ENCODE measurements at places on chromosomes 3 and 15.

DNA sequence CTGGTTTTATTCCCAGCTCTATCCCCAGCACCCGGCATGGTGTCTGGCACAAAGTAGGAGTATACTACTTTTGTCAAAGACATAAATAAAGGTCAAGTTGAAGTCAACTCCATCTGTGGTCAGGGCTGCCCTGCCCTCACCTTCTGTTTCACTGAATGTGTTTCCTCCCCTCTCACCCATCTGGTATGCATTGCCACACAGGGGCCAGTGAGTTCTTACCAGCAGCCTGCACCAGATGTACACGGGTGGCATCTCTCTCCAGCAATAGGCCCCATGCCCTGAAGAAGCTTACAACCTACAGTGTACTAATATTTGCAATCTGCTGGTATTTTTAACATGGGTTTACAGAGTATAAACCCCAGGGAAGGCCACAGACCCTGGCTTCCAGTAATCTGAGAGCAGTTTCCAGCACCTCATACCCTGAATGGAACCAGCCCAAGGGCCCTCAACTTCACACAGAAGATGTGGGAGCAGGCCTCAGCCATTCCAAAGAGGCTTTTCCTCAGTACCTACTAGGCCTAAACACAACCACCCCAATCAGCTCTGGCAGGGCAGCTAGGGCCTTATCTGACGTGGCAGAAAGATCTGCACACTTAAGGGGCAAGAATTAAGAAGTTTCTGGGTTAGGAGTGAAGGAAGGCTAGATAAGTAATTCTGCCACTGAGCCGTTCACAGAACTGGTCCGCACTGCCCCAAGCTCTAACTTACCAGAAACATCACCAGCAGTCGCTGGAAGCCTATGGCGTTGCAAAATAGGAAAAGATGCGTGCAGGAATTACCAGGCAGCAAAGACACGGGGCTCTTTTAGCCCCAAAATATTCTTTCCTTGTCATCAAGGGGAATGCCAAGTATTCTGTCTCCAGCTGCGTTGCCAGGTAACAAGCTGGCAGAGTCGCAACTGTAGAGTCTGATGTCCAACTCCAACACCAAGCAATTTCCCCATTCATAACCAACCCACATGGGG lies 2.1 kb downstream of the IDH2 start:
- H3K4me3 ChIP-seq: peak overlapping the region; percentile 28
- DNase-seq: peak; percentile 41
- no peaks in the 10 kb centered on the region for H3K36me3 ChIP-seq
- no peak overlapping the region for H3K27ac ChIP-seq
- no peaks in the 10 kb centered on the region for H3K27me3 ChIP-seq
- H3K4me1 ChIP-seq: peaks cover 13% of the 10 kb centered on the region

- H3K4me1 ChIP-seq: no peaks in the 10 kb centered on the region
- no peak overlapping the region for H3K27ac ChIP-seq
- no peaks in the 10 kb centered on the region for H3K36me3 ChIP-seq
- no peaks in the 10 kb centered on the region for H3K27me3 ChIP-seq
- no peak overlapping the region for H3K4me3 ChIP-seq
- DNase-seq: no peak
Observed at GRCh38 chr3:75220932-75221331, 443.2 kb upstream of the FRG2C start.

GRCh38 chr3:25372167-25372566 lies 55.9 kb upstream of the RARB start:
- DNase-seq: peak; percentile 14
- H3K36me3 ChIP-seq: no peaks in the 10 kb centered on the region
- H3K27me3 ChIP-seq: no peaks in the 10 kb centered on the region
- no peak overlapping the region for H3K4me3 ChIP-seq

DNA sequence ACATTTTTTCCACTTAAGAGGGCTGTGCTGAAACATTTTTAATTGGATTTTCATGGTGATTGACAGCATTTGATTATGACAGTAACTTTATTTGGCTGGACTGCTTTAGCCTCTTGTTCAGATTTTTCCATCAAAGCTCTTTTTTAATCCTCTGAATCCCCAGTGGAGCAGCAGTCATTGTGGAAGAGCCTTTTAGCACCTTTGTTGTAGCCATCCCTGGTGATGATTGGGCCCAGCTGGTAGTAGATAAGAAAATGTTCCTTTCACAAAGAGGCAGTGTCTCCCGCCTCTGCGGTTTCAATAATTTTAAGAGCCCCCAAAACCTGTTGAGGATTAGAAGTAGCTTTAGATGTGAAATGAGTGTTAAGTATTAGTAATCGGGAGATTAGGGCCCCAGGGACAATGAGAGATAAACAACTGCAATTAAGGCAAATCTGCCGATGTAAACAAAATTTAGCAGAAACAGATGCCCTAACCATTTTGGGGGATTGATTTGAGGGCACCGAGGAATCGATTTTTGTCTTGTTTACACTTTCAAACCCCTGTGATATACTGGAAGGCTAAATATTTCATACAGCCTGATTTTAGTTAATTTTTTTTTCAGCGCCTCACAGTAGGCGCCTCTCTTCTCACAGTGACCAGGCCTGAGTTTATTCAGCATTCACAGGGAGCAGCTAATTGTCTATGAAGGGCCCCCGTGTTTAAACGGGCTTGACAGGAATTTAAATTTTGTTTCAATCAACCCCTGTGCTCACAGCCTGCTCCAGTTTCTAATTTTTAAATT lies 43.2 kb upstream of the SKOR1 start:
- peaks cover 17% of the 10 kb centered on the region for H3K36me3 ChIP-seq
- no peaks in the 10 kb centered on the region for H3K4me1 ChIP-seq
- H3K4me3 ChIP-seq: no peak overlapping the region
- DNase-seq: no peak
- no peak overlapping the region for H3K27ac ChIP-seq

DNA sequence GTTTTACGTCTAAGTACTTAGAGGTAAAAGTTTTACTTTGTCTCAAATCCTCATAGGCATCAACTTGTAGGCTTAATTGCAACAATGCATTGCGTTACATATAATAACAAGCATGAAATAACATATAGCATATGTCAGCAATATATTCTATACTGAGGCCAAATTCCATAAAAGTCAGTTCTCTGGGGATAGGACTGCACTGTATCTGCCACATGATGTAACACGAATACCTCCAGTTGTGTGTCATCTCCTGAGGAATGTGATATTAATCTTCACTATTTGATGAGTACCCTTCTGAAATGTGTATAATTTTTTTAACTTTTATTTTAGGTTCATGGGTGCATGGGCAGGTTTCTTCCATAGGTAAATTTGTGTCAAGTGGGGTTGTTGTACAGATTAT lies 126.4 kb downstream of the IMPG2 start:
- peak; percentile 40 for DNase-seq
- H3K36me3 ChIP-seq: no peaks in the 10 kb centered on the region
- no peak overlapping the region for H3K4me3 ChIP-seq
- peaks cover 26% of the 10 kb centered on the region for H3K4me1 ChIP-seq

DNA sequence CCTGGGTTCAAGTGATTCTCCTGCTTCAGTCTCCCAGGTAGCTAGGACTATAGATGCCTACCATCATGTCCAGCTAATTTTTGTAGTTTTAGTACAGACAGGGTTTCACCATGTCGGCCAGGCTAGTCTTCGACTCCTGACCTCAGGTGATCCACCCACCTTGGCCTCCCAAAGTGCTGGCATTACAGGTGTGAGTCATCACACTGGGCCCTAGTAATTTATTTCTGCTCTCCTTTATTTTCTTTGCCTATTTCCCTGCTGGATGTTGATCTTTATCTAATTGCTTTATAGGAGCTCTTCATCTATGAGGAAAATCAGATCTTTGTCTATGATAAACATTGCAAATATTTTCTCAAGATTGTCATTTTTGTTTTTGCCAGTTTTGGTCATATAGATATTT lies 31.7 kb downstream of the UQCC5 start:
- DNase-seq: peak; percentile 33
- H3K4me3 ChIP-seq: no peak overlapping the region

DNA sequence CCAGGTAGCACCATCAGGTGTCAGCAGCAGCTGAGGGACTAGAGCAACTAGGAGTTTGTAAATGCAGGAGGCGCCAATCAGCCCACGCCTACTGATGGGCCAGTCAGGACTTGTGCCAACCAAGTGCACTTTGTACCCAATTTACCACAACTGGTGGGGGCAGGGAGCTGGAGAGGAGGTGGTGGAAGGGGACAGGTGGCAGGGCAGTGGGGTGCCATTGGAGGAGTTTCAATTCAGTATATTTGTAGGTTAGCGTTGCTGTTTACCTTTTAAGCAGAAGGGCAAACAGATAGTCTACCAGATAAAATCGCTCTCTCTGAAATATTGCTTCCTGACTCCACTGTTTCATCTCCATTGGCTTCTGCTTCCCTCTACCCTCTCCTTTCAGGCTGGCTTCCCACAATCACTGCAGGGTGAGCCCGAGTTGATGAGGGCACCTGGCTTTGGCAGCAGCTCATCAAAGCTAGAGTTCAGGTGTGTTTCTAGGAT lies 75.7 kb downstream of the TRIM69 start:
- no peaks in the 10 kb centered on the region for H3K27me3 ChIP-seq
- H3K4me3 ChIP-seq: no peak overlapping the region
- H3K36me3 ChIP-seq: no peaks in the 10 kb centered on the region
- H3K27ac ChIP-seq: no peak overlapping the region

- no peak for DNase-seq
- H3K27me3 ChIP-seq: no peaks in the 10 kb centered on the region
- H3K27ac ChIP-seq: no peak overlapping the region
- H3K4me3 ChIP-seq: no peak overlapping the region
Observed at GRCh38 chr15:95284933-95285421, 1045.5 kb upstream of the NR2F2 start.

GRCh38 chr3:189239616-189240015 lies 67.8 kb downstream of the TPRG1 start:
- DNase-seq: no peak
- no peaks in the 10 kb centered on the region for H3K36me3 ChIP-seq
- no peaks in the 10 kb centered on the region for H3K4me1 ChIP-seq
- no peak overlapping the region for H3K4me3 ChIP-seq
- H3K27me3 ChIP-seq: no peaks in the 10 kb centered on the region
- no peak overlapping the region for H3K27ac ChIP-seq

- H3K36me3 ChIP-seq: no peaks in the 10 kb centered on the region
- H3K27me3 ChIP-seq: no peaks in the 10 kb centered on the region
Observed at GRCh38 chr3:17442332-17443049, 299.9 kb downstream of the TBC1D5 start.

- peaks cover 12% of the 10 kb centered on the region for H3K36me3 ChIP-seq
- no peak overlapping the region for H3K27ac ChIP-seq
- H3K4me3 ChIP-seq: no peak overlapping the region
- H3K4me1 ChIP-seq: peaks cover 13% of the 10 kb centered on the region
- H3K27me3 ChIP-seq: no peaks in the 10 kb centered on the region
Observed at GRCh38 chr3:17176757-17177156, 292.0 kb downstream of the PLCL2 start.

GRCh38 chr15:28104326-28104725 lies 5.2 kb upstream of the OCA2 start:
- no peak overlapping the region for H3K4me3 ChIP-seq
- DNase-seq: no peak
- no peaks in the 10 kb centered on the region for H3K27me3 ChIP-seq
- peaks cover 6% of the 10 kb centered on the region for H3K36me3 ChIP-seq
- H3K27ac ChIP-seq: no peak overlapping the region

DNA sequence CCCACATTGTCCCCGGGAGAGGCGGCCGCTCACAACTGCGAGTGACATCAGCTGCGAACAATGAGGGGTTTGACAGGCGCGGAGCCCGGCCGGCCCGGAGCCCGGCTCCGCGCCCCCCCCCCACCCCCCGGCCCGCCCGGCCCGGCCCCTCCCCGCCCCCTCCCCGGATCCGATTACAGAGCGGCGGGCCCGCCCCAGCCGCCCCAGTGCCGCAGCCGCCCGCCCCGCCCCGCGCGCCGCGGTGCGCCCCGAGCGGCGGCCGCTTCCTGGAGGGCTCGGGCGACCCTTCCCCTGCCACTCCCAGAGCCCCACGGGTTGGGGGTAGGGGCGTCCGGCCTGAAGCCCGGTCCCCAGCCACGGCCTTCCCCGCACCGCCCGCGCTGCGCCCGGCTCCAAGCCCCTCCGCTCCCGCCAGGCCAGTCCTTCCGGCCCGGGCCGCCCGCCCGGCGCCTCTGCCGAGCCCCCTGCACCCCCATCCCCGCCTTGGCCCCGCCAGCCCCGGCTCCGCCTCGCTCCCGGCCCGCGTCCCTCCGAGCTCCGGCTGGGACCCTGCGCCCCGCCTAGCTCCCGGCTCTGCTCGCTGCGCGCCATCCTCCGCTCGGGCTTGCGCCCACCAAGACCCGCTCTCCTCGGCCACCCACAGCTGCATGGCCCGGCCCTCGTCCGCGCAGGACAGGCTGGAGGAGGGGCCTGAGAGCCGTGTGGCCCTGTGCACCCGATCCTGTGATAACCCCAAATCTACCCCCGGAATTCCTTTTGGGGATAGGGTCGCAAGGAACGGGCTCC lies at the start of gene PCBP4:
Gene PCBP4 (minus strand): TSS at position 71 of the 786 bp plus-strand sequence. CDS start 6,214 bp downstream, outside the sequence.
- peak within 1 kb of the TSS; percentile 78 for H3K4me3 ChIP-seq
- peak within 1 kb of the TSS; percentile 49 for H3K27ac ChIP-seq
- H3K36me3 ChIP-seq: peaks cover 13% of the 10 kb centered on the region
- H3K27me3 ChIP-seq: no peaks in the 10 kb centered on the region

GRCh38 chr15:79610021-79610420 lies 177.9 kb downstream of the MINAR1 start:
- no peaks in the 10 kb centered on the region for H3K36me3 ChIP-seq
- no peak overlapping the region for H3K4me3 ChIP-seq
- no peak overlapping the region for H3K27ac ChIP-seq
- peaks cover 28% of the 10 kb centered on the region for H3K27me3 ChIP-seq

DNA sequence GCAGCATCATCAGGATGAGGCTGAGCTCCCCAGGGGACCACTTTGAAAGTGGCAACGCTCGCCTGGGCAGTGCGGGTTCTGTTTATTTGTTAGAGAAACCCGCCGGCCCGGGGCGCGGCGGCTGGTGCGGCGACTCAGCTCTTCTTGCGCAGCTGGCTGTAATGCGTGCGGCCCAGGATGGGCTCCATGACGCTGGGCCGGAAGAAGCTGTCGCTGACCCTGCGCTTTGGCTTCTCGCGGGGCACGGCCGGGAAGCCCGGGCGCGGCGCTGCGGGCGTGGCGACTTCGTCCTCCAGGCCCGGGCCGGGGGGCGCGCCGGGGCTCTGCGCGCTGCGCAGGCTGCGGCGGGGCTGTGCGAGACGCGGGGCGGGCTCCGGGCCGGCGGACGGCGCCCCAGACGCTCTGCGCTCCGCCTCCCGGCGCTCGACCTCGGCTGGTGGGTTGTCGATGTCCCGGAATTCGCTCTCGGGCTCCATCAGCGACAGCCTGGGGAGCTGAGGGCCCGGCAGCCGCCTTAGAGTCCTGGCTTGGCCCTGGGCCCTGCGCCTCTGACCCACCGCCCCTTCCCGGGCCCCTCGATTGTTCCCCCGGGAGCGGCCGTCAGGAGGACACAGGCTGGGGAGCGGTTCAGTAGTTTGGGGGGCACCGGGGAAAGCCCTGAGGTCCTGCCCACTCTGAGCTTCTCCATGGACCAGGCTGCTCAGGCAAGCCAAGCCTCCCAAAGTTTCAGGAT lies 10.3 kb upstream of the KIF7 start:
- peaks cover 12% of the 10 kb centered on the region for H3K4me1 ChIP-seq
- H3K4me3 ChIP-seq: no peak overlapping the region
- no peak for DNase-seq

All from MCF 10A (cell line).